Forelimb muscle (tissue), 1 donor: ENCODE measurements at places on chromosomes 3 and 15. TPM values are rescaled to one million over a fixed set of nuclear protein-coding genes. Genes with fewer than 3 reads are reported as not detected.
A peak's percentile ranks its signal among the peaks of the same experiment; 100 is the strongest.

GRCh38 chr3:160638184-160638583 is 38.8 kb upstream of the ARL14 start:
- no peak for DNase-seq

DNA sequence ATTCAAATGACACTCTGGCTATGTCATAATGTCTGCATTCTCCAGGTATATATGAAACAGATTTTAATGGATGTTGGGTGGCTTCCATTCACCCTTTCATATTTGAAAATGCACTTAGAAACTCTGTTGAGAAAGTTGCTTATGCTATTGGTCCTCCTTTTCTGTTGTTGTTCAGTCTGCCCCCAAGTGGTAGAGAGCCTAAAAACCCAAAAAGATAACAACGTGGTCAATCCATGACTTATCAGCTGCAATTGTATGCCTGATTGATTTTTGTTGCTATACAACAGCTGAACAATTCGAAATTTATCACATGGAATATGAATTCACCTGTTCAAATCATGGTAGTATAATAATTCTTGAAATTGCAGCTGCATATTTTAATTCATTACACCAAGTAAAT is 279.8 kb downstream of the ROBO2 start:
- no peak for DNase-seq

GRCh38 chr15:95068701-95069521 is 837.5 kb downstream of the MCTP2 start:
- no peak for DNase-seq

GRCh38 chr3:128383316-128384235 is 83.1 kb downstream of the DNAJB8 start:
- no peak for DNase-seq

DNA sequence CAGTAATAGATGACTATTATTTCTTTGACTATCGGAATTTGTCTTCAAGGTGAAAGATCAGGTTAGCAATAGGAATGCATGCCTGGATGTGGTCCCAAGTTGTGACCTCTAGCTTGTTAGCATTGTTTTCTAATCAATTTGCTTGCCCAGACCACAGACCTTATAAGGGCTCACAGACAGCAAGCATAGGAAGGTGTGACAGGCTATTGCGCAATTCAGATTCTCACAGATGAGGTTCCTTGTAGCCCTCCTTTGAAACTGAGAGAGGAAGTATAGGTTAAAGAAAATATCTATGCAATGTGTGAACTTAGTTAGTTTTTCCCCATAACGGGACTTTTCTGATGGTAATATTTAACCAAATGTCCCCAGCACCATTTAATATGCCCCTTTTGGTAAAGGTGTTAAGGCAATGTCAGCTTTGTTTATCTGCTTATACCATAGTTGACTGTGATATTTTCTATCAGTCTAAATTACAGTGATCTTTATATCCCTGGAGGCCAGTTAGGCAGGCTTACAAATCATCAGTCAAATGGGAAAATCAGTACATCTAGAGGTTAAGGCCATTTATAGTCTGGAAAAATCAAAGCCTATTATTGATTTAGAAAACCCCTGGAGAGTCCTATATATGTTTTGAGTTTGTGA is 168.1 kb upstream of the MBNL1 start:
- no peak for DNase-seq

- no peak for DNase-seq
These were observed 37.9 kb downstream of the PPCDC start for GRCh38 chr15:75061272-75061671.

DNA sequence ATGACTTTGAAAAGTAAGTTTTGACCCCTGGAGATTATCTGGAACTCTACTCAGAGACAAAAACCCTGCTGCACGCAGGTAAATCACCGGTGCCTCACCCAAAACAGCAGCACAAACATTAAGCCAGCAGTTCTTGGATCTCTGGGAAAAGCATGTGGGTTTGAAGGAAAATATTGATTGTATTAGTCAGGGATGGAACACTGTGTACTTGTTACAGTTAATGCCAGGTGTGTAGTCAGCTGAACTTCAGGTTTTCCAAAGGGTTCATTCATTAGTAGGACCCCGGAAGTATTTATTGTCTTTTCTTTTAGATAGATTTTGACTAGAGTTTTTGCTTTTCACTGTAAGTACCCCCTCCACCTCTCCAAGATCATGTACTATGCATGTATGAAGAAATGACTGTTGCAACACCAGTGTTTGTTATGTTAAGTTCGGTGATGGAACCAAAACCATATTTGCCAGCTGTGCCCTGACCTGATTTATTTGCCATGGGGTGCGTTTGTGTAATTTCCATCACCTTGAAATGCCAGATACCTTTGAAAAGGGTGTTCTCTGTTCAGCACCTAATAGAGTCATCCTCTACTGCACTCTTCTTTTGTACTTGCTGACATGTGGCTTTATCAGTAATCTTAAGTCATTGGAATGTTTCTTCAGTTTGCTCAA is 14.5 kb downstream of the ARHGEF26 start:
- no peak for DNase-seq

GRCh38 chr3:146100825-146101444 is 60.0 kb downstream of the PLOD2 start:
- DNase-seq = no peak

DNA sequence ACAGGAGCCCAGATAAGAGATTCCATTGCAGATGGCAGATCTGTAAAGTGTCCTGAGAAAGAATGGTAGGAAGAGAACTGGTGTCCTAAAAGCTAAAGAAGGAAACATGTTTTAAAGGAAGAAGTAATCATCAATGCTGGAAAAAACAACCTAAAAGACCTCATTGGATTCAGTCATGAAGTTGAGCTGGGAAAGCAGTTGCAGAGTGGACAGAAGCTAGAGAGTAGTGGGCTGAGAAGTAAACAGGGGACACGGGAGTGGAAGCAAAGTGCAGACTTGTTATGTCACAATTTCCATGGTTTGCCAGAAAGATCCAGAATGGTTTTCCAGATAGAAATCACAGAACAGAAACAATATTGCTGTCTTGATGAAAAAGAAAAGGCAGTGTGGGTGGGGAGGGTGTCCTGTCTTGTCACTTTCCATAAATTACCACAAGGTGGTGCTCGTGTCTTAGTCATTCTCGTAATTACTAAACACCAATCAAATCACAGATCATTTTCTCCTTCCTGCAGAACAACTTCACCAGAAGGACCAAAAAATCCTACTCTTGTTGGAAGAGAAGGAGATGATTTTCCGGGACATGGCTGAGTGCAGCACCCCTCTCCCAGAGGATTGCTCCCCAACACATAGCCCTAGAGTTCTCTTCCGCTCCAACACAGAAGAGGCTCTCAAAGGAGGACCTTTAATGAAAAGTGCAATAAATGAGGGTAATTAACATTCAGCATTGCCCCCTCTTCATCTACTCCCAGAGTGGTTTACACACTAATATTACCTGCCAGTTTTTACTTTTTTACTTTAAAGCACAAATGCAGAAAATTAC is 64.5 kb downstream of the KLHL25 start:
- DNase-seq = peak; percentile 67

GRCh38 chr3:9111866-9112265 is 137.6 kb downstream of the SRGAP3 start:
- DNase-seq = peak; percentile 72

- DNase-seq = no peak
These were observed 64.8 kb upstream of the LMCD1 start for GRCh38 chr3:8436661-8437287.

DNA sequence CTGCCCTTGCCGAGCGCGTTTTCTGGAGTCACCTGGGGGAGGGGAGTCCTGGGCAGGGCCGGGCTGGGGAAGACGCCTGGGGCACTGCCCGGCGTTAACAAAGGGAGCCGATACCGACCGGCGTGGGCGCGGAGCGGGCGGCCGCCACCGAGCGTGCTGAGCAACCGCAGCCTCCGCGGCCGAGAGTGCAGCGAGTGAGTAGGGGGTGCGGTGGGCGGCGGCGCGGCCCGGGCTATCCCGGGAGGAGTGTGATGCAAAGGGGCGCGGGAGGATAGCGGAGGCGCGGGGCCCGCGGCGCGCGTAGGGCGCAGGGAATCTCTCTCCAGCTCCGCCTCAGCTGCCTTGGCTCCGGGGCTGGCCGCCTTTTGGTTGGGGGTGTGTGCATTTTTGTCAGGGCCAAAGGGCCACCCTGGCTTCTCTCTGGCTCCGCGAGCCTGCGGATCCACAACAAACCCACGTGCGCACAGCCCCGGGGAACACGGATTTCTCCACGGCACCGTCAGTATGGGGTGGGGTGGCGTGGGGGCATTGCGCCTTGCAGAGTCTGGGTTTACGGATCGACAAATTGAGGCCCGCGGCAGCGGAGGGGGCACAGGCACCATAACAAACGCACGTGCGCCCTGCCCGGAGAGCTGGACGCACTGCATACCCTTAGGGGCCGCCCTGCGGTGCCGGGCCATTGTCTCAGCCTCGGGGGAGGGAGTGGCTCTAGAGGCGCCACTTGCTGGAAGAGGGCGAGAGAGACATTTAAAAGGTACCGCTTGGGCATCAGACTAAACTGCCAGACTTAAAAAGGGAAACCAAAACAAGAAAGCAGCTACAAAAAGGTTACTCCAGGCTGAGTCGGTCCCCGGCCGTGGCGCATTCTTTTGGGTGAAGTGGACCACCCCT is 560 bp downstream of the ST6GAL1 start:
- DNase-seq = no peak

The DAPK2 gene
- polyA plus RNA-seq = 4.4 TPM

The CLDN18 gene
- polyA plus RNA-seq = 0.39 TPM

The RAD51 gene
- polyA plus RNA-seq = 7.0 TPM

The RHOV gene
- 0.34 TPM for polyA plus RNA-seq

The ZPLD1 gene
- not detected for polyA plus RNA-seq
